Stimulated activated CD4-positive, alpha-beta T cell treated with anti-CD3 and anti-CD28 coated beads, Interleukin-15, amount 100 ng/mL, for 48 hours (primary cell): ENCODE measurements at places on chromosomes 13 and 19.
A peak's percentile ranks its signal among the peaks of the same experiment; 100 is the strongest.

- DNase-seq: no peak
These were observed 6.3 kb downstream of the SH3GL1 start for GRCh38 chr19:4393947-4394590.

GRCh38 chr13:98072476-98072875 lies 70.4 kb upstream of the FARP1 start:
- no peak for DNase-seq

- peak; percentile 61 for DNase-seq
These were observed 13.6 kb downstream of the CFD start for GRCh38 chr19:873084-873483.

DNA sequence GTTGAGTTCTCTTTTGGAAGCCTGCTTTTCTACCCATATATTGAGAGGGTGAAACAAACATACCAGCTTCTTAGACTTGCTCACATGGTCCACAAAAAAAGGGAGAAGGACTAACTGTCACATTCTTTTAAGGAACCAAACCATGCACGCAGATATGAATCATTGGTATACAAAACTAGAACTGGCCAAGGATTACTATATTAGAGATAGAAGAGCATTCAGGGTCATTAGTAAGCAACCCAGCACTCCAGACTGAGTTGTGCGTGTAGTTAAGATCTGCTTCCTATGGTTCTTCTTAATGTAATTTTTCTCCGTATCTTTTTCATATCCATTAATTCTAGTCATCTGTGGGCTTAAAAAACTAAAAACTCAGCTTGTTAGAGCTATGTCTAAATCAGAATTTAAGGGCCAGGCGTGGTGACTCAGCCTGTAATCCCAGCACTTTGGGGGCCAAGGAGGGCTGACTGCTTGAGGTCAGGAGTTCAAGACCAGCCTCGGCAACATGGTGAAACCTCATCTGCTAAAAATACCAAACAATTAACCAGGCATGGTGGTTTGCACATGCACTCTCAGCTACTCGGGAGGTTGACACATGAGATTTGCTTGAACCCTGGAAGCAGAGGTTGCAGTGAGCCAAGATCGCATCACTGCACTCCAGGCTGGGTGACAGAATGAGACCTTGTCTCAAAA lies 19.6 kb downstream of the ALG5 start:
- no peak for DNase-seq

DNA sequence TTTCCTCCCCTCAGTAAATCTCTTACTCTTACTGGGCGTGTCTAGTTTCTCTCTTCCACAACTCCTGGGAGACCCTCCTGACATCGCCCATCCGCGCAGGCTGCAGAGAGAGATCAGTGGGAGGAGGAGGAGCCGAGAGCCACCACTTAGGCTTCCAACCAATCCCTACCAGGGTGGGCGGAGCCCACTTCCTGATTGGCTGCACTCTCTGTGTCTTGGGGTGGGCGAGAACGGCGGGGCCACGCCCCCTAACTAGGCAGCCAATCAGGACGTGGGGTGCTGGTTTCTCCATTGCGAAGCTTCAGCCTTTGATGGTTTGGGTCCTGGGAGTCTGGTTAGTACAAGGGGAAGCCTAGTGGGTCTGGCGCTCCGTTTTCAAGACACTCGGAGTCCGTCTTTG lies at the start of gene PMIS2:
Gene PMIS2, plus strand, starts transcription at position 326 of the 400 bp plus-strand sequence. CDS start 87 bp downstream, outside the sequence.
- no peak for DNase-seq

- no peak for DNase-seq
These were observed 870.3 kb upstream of the MIR17HG start for GRCh38 chr13:90477216-90477615.

GRCh38 chr19:23437901-23438300 lies 42.6 kb upstream of the ZNF91 start:
- no peak for DNase-seq

DNA sequence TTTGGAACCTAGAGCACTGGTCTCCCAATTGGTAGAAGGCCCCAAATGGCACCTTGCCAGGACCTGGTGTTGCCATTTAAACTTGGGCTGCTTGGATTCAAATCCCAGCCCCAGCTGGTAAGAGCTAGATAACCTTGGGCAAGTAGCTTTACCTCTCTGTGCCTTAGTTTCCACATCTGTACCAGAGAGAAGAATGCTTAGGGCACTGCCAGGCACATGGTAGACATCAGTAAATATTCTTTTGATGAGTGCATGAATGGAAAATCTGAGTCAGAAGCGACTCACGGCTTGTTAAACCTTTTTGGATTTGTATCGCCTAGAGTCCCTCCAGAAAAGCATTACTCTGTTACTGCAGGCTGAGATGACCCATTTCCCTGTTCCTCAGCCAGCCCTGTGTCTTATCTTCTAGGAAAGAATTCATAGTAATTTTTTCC lies 90.9 kb downstream of the SIPA1L3 start:
- DNase-seq: peak; percentile 11

DNA sequence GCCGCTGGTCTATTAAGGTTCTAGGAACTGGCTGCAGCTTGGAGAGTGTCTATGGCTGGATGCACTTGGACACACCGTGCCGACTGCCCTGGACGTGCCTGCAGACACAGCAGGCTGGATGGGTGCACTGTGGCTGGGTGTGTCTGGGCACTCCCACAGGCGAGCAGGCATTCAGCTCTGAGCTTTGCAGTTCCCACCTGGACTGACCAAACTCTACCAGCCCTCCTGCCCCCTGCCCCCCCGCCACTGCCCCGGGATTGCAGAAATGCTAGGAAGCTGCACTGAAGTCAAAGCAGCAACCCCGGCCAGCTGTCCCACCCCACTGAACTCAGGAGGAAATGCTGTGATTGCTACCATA lies 7.0 kb upstream of the LRP3 start:
- no peak for DNase-seq

DNA sequence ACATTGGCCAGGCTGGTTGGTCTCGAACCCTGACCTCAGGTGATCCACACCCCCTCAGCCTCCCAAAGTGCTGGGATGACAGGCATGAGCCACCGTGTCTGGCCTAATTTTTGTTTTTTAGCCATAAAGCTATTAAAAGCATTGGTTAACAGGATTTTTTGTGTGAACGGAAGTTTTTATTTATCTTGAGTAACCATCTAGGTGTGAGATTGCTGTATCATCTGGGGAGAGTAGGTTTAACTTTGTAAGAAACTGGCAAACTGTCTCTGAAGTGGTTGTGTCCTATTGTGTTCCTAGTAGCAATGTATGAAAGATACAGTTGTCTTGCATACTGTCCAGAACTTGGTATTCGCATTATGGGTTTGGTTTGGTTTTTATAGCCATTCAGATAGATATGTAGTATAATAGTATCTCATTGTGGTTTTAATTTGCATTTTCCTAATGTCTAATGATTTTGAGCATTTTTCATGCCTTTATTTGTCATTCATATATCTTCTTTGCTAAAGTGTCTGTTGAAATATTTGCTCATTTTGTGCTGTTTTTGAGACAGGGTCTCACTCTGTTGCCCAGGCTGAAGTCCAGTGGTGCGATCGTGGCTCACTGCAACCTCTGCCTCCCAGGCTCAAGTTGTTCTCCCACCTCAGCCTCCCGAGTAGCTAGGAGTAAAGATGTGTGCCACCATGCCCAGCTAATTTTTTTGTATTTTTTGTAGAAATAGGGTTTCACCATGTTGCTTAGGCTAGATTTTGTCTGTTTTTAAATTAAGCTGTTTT lies 13.5 kb upstream of the PLEKHF1 start:
- no peak for DNase-seq

DNA sequence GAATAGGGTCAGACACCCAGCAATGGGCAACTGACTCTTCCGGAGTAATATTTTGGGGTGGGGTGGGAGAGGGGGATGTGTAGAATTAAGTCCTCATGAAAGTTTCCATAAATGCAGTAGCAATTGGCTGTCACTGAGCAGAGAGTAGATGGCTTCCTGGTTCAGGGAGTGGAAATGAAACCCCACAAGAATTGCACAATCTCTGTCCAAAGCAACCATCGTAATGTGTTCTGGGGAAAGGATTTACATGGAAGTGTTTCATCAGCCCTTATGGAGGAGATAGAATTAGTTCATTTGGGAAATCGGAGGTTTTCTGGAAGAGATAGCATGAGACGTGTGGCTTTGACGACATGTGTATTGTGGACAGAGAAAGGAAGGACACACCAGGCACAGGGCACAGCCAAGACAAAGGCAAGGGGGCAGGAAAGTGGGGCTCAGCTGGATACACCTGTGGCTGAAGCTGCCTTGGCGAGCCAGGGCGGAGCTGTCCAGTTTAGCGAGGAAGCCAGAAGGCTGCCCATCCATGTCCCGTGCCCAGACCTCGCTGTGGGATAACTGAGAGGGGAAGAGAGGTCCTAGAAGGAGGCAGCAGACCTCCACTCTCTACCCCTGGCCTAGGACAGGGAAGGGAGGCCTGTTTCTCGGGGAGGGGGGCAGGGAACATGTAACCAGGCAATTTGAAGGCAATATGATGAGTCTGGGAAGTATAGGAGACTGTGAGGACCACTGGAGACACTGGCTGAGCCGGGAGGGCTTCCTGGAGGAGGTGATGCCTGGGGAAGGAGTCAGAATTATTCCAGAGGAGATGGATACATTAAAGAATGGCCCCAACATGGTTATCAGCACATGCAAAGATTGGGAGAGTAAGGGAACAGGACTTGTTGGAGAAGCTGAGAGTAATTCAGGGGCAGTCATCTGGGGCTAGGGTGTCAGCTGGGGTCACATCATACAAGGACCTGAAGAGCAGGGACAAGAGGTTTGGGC lies 2.6 kb upstream of the CLEC4G start:
- no peak for DNase-seq

DNA sequence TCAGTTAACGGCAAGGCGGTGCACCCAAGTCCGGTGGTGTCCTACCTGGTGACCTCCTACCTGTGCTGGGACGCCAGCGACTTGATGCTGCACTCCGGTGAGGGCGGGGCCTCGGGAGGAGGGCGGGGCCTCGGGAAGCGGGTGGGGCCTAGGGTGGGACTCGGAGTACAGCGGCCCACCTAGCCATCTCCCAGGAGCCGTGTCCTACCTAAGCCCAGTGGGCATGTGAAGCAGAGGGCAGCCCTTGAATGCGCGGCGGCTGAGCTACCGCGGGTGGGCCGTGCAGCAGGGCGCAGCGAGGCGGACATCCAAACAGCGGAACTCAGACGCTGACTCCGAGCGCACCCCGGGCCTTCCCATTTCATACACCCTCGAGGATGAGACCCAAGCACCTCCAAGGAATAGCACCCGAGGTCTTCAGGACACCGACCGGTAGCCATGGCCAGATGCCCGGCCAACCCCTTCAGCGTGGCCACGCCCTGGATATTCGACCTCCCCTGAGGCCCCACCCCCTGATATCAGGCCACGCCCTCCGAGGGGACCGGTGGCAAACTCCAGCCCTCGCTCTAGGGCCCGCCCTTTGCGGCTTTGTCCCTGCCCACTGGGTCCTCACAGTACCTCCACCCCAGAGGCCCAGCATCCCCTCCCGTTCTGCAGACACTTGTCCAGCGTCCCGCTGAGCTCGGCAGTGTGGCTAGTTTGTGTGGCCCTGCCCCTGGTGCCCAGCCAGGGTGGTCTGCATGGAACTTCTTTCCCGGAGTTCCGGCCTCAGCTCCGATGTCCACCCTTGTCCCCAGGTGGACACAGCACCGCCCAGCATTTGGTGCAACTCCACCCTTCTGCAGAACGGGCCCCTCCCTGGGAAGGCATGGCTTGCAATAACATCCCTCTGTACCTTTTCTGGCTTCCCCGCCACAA lies 5.4 kb downstream of the KLK1 start:
- no peak for DNase-seq

GRCh38 chr13:30301827-30302226 lies 5.5 kb downstream of the KATNAL1 start:
- DNase-seq: no peak

DNA sequence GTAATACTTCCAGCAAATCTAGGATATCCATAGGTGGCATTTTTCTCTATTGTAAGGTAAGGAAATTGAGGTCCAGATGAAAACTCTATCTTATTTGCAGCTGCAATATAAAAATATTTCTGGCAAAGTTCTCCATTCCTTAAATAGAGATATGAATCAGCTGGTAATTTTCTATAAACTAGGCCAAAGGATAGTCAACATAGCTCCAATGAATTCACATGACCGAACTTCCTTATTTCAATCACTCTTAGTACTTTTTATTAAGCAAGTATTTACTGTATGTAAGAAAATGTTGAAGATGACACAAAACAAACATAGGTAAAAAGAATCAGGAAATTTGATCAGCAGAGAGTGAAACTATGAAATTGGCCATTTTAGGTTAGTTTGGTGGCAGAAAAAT lies 13.0 kb upstream of the LCP1 start:
- DNase-seq: no peak

- no peak for DNase-seq
These were observed 27.5 kb upstream of the WDFY2 start for GRCh38 chr13:51556740-51557139.

GRCh38 chr13:36124236-36124822 lies 6.9 kb downstream of the DCLK1 start:
- no peak for DNase-seq

GRCh38 chr19:52237197-52237596 lies 32.2 kb upstream of the ZNF766 start:
- DNase-seq: no peak

GRCh38 chr19:37413313-37414084 lies 42.6 kb downstream of the ZNF527 start:
- no peak for DNase-seq

GRCh38 chr13:72163678-72164077 lies 296.7 kb upstream of the DACH1 start:
- no peak for DNase-seq

DNA sequence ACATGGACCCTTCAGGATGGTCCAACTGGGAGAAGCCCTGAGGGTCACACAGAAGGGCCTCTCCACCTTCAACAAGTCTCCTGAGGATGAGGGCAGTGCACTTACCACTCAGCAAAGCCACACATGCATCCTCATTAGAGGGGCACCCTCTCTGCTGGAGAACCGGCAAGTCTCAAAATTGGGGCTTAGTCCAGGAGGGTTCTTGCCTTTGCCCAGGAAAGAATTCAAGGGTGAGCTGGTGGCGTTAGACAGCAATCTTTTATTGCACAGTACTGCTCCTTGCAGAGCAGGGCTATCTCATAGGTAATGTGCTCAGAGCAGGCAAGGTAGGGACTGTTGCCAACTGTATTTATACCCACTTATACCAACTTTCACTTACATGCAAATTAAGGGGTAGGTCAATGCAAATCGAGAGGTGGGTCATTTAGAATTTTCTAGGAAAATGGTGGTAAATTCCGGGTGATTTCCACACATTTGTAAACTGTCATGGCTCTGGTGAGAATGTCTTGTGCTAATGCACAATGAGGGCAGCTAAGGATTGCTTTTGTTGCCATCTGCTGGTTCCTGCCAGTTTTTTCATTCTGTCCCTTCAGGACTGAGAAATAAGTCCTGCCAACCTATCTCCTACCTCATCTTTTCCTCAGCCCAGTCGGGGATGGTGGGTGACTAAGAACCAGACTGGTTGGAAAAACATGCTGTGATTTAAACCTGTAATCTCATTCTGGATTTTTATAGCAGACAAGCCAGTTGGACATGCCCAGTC lies 27.8 kb upstream of the IGSF23 start:
- no peak for DNase-seq

DNA sequence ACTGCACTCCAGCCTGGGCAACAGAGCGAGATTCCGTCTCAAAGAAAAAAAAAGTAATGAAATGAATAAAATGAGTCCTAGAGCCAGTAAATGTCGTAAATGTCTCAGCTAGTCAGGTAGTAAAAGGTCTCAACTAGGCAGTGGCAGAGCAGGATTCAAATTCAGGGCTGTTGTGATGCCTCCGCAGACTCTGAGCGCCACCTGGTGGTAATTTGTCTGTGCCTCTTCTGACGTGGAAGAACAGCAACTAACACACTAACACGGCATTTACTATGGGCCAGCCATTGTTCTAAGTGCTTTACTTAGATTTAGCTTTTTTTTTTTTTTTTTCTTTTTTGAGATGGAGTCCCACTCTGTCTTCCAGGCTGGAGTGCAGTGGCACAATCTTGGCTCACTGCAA lies 30.2 kb downstream of the CYP2F1 start:
- DNase-seq: peak; percentile 84

- peak; percentile 18 for DNase-seq
These were observed 579 bp downstream of the ZNF566 start for GRCh38 chr19:36488846-36489117.
